Osteocyte (in vitro differentiated cells): ENCODE measurements at places on chromosomes 7 and 10. TPM values are rescaled to one million over a fixed set of nuclear protein-coding genes. Genes with fewer than 3 reads are reported as not detected.

Gene OR9A2
- total RNA-seq = not detected in 2 replicates

Gene SDK1
- 5.4 and 5.6 TPM in 2 replicates for total RNA-seq

Gene ZC3HAV1L
- total RNA-seq = not detected in 2 replicates

Gene NRAP
- total RNA-seq = not detected in 2 replicates

Gene SCRN1
- 104 and 106 TPM in 2 replicates for total RNA-seq

DNA sequence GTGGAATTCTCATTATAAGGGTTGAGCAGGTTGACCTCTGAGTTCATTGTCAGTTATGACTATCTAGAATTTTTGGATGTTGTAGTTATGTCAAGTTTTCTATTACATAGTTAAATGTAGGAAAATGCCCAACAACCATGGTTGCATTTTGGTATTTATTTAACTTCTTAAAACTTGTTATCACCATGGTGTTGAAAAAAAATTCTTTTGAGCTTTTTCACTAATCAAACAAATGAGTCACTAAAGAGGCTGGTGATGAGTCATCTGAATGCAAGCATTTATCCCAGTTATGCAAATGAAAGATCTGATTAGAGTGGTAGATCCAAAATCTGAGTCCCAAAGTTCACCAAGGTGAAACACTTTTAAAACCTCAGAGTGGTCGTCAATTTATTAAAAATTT lies 624.7 kb upstream of the IGFBP3 start:
- DNase-seq = no peak
- H3K36me3 ChIP-seq = peaks cover 2% of the 10 kb centered on the region
- no peaks in the 10 kb centered on the region for H3K27me3 ChIP-seq
- no peak overlapping the region for H3K4me3 ChIP-seq

DNA sequence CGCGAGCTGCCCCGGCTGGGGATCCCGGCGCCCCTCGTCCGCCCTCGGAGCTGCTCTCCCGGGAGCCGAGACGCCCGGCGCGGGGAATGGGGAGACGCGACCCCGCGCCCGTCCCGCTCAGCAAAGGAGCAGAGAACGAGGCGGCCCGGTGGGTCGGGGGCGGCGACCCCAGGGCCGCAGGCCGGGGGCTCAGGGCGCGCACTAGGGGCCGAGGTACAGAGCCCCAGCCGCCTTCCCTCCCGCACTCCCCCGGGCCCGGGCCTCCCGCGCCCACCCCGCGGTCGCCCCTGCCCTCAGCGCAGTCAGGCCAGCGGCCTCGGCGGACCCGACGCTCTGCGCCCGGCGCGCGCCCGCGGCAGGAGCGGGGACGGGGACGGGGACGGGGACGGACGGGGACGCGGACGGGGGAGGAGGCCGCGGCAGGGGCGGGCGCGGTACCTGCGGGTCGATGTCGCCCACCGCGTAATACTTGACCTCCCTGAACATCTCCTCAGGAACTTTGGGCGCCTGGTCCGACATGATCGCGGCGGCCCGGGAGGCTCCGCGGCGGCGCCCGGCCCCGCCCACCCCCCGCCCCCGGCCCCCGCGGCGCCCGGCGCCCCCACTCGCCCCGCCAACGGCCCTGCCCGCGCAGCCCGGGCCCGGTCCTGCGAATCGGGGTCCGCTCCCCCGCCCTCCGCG lies 373 bp downstream of the PAXIP1 start:
- DNase-seq = no peak
- no peaks in the 10 kb centered on the region for H3K27me3 ChIP-seq
- no peaks in the 10 kb centered on the region for H3K36me3 ChIP-seq
- peak overlapping the region; percentile 56 for H3K4me3 ChIP-seq
- no peak overlapping the region for H3K27ac ChIP-seq

DNA sequence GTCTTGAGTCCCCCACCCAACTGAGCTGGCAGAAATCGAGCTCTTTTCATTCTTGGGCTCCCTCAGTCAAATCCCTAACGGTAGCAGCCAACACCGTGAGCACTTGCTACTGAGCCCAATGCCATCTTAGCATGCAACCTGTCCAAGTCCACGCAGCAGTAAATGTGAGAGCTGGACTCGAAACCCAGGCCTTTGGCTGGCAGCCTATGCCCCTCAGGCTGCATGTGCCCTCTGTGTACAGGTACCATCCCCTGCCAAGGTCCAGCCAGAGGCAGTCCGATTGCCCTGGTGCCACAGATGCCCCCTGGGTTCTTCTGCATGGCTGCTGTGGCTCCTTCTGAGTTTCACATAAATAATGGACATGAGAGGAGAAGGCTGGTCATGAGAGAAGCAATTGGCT lies 1.2 kb upstream of the TMEM273 start:
- no peaks in the 10 kb centered on the region for H3K36me3 ChIP-seq
- no peak overlapping the region for H3K27ac ChIP-seq
- peaks cover 18% of the 10 kb centered on the region for H3K27me3 ChIP-seq
- peak; percentile 66 for DNase-seq
- no peak overlapping the region for H3K4me3 ChIP-seq

GRCh38 chr10:9951481-9952257 lies 1066.0 kb upstream of the CELF2 start:
- peaks cover 2% of the 10 kb centered on the region for H3K27me3 ChIP-seq
- H3K4me3 ChIP-seq = no peak overlapping the region
- H3K4me1 ChIP-seq = no peaks in the 10 kb centered on the region
- H3K27ac ChIP-seq = no peak overlapping the region

DNA sequence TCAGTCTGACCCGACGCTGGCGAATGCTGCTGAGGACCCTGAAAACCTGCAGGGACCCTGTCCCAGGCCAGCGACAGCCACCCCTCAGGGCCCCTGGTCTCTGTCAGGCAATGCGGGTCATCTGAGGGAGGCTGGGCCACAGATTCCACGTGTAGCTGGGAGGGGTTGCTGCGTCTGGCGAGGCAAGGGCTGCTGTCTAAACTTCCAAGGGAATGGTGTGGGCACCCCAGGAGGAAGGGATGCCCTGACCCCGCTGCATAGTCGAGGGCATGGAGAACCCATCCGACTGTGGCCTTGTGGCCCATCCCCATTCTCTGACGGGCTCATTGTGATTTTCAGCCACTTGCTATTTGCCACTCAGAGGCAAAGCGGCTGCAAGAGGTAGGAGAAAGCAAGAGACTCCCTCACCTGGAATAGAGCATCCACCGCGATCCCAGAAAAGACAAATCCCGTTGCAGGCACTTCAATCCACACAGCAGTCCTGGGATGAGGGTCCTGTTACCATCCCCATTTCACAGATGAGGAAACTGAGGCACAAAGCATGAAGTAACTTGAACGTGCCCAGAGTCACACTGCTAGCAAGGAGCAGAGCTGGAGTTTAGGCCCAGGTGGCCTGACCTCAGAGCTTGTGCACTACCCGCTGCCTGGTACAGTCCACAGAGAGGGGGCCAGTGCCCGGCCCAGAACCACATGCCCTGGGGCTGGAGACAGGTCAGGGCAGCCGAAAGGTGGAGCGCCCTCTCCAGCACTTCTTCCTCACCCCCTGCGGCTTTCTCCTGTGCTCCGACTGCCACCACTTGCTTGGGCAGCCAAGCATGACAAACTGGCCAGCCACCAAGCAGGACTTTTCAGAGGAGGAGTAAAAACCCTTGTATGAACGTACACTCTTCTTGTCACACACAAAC lies 163.8 kb upstream of the KLF14 start:
- H3K4me1 ChIP-seq = peaks cover 80% of the 10 kb centered on the region
- no peaks in the 10 kb centered on the region for H3K27me3 ChIP-seq
- no peak for DNase-seq
- H3K4me3 ChIP-seq = no peak overlapping the region

DNA sequence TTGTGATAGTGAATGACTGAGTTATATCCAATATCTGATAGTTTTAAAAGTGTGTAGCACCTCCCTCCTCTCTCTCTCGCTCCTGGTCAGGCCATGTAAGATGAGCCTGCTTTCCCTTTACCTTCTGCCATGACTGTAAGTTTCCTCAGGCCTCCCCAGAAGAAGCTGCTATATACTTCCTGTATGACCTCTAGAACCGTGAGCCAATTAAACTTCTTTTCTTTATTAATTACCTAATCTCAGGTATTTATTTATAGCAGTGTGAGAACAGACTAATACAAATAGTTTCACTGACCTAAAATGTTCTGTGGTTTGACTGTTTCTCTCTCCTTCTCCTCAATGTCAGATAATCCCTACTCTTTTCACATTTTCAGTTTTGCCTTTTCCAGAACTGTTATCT lies 321.3 kb upstream of the MBL2 start:
- no peaks in the 10 kb centered on the region for H3K36me3 ChIP-seq
- H3K4me3 ChIP-seq = no peak overlapping the region
- H3K27me3 ChIP-seq = no peaks in the 10 kb centered on the region
- no peak for DNase-seq
- no peaks in the 10 kb centered on the region for H3K4me1 ChIP-seq
- no peak overlapping the region for H3K27ac ChIP-seq

- H3K4me1 ChIP-seq = peaks cover 24% of the 10 kb centered on the region
- no peak overlapping the region for H3K27ac ChIP-seq
- H3K36me3 ChIP-seq = peaks cover 2% of the 10 kb centered on the region
- DNase-seq = no peak
Observed at GRCh38 chr10:124629415-124629814, 114.8 kb downstream of the FAM53B start.

DNA sequence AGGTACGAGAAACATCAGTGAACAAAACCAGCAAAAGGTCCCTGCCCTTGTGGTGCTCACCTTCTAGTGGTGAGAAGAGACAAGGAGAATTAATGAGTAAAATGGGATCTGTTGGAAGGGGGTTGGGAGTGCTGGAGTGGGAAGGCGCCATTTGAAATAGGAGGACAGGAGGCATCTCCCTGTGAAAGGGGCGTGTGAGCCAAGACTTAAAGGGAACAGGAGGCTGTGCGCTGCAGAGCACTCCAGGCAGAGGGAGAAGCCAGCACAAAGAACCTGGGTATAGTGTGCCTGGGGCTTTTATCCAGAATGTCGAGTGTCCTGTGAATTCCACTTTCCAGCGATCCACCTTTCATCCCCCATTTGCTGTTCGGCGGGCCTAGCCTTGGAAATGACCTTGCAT lies 497.9 kb upstream of the GALNT17 start:
- no peaks in the 10 kb centered on the region for H3K4me1 ChIP-seq
- H3K36me3 ChIP-seq = peaks cover 3% of the 10 kb centered on the region
- H3K27me3 ChIP-seq = no peaks in the 10 kb centered on the region
- no peak overlapping the region for H3K4me3 ChIP-seq

- H3K27me3 ChIP-seq = no peaks in the 10 kb centered on the region
- DNase-seq = no peak
- H3K36me3 ChIP-seq = no peaks in the 10 kb centered on the region
- no peak overlapping the region for H3K27ac ChIP-seq
- H3K4me3 ChIP-seq = no peak overlapping the region
- H3K4me1 ChIP-seq = no peaks in the 10 kb centered on the region
Observed at GRCh38 chr7:158595068-158595467, 7.4 kb upstream of the PTPRN2 start.

- H3K27ac ChIP-seq = no peak overlapping the region
- peaks cover 10% of the 10 kb centered on the region for H3K36me3 ChIP-seq
- peak; percentile 64 for DNase-seq
- no peak overlapping the region for H3K4me3 ChIP-seq
Observed at GRCh38 chr7:66696774-66697191, 43.8 kb upstream of the RABGEF1 start.

- no peak for DNase-seq
- H3K27me3 ChIP-seq = no peaks in the 10 kb centered on the region
- no peaks in the 10 kb centered on the region for H3K36me3 ChIP-seq
- no peak overlapping the region for H3K4me3 ChIP-seq
- no peaks in the 10 kb centered on the region for H3K4me1 ChIP-seq
Observed at GRCh38 chr7:81201188-81201587, 282.3 kb upstream of the SEMA3C start.

DNA sequence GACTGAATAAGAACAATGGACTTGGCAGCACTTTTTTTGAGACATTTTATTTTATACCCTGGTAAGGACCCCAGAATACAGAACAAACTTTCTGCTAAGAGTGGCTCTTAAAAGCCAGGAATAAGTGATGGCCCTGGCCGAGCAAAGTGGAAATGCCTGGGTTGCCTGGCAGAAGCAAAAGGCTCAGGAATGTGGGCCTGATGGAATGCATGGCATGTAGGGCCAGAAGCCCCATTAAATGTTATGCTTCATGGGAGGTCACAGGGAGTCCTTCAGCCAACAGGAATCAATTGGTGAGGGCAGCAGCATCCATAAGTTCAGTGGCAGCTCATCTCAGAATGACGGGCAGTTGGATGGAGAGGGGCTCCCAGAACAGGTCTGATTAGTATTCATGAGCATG lies 301.5 kb upstream of the CACNA2D1 start:
- H3K4me3 ChIP-seq = no peak overlapping the region
- peaks cover 26% of the 10 kb centered on the region for H3K4me1 ChIP-seq
- no peaks in the 10 kb centered on the region for H3K36me3 ChIP-seq

DNA sequence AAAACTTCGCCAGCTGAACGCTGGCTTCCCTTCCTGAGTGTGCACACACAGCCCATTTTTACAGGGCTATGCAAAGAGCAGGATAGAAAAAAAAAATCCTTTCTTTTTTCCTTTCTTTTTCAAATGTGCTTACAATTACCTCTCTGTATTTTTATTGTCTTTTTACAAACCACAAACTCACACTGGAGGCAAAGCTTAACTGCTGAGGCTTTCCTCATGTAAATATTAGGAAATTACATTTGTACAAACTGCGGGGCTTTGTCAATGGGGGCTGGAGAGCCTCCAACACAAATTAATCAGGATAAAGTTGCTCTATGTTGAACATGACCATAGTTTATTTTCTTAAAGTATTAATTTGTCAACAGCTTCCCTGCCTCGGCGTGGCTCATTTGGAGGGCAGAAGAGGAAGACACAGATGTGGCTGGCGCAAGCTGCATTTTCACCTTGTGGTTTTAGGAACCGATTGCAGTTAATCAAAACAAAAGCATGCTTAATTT lies 411.7 kb upstream of the MKI67 start:
- H3K4me1 ChIP-seq = no peaks in the 10 kb centered on the region
- DNase-seq = no peak
- H3K36me3 ChIP-seq = no peaks in the 10 kb centered on the region
- no peak overlapping the region for H3K4me3 ChIP-seq
- H3K27ac ChIP-seq = no peak overlapping the region

GRCh38 chr7:71311576-71311975 lies 179.6 kb downstream of the GALNT17 start:
- no peak for DNase-seq
- no peaks in the 10 kb centered on the region for H3K27me3 ChIP-seq
- no peak overlapping the region for H3K27ac ChIP-seq
- H3K36me3 ChIP-seq = no peaks in the 10 kb centered on the region

GRCh38 chr10:1047937-1048336 lies 982 bp downstream of the IDI1 start:
- DNase-seq = no peak
- peak overlapping the region; percentile 87 for H3K4me3 ChIP-seq
- peak overlapping the region; percentile 99 for H3K27ac ChIP-seq
- no peaks in the 10 kb centered on the region for H3K27me3 ChIP-seq

DNA sequence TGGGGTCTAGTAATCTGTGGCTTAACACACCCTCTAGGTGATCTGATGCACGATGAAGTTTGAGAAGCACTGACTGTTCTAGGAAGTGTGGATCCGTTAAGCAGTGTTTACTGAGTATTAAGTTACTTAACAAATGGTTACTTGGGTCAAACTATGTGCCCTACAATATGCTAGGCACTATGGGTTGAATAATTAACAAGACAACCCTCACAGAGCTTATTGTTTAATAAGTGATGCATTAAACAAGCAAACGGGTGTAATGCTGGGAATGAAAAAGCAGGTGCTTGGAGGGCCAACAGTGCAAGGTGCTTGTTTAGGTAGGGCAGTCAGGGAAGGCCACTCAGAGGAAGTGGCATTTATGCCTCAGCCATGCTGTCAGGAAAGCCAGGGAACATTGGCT lies 378.0 kb upstream of the PODXL start:
- H3K4me1 ChIP-seq = no peaks in the 10 kb centered on the region
- no peak overlapping the region for H3K4me3 ChIP-seq
- no peaks in the 10 kb centered on the region for H3K36me3 ChIP-seq
